ENCODE measurements at places on chromosomes 6 and 20.

DNA sequence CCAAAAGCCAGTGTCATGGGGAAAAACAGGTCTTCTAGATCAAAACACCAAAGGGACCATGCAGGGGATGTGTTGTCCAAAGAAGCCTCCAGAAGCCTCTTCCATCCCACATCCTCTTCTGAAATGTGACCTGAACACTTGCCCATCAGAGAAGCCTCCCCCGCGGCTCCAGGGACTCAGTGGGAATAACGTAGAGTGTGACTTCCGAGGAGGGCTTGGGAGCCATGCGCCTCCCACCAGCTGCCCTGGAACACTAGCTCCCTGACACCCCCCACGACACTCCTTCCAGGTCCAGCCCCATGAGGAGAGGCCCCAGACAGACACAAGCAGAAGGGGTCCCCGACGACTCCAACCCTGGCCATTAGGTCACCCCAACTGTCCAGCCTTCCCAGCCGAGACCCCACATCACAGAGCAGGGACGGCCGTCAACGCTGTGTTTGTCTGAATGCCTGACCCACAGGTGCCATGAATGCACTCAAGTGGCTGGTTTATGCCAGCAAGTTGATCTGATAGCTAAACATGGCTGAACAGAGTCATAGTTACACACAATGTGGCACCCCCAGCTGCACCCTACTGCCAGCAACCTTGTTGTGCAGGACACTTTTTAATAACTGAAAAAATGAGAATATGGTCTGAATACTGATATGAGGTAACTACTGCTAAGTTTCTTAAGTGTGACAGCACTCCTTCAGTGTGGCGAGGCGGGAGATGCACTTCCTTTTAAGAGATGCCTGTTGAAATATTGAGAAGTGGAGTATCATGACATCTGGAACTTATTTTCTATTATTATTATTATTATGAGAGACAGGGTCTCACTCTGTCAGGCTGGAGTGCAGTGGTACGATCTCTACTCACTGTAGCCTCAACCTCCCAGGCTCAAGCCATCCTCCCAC, 58.0 kb downstream of the GINS1 start:
- DNase-seq: no peak

DNA sequence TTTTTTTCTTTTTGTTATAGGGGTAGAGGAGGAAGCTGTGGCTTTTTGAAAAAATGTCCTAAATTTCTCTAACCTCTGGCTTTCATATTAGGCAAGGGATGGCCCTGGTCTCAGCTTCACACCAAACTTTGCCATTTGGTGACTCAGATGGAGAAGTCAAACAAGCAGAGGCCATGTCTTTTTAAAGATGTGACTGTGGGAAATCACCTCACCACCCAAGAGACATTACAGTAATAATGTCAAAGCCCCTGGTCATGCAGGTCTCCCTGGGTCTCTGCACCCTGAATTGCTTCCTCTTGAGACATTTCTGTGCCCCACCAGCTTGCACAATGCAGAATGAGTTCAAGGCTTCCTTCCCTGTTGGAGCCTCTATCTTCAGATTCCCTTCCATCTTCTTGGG, 39.5 kb upstream of the ADGRF5 start:
- DNase-seq: no peak

DNA sequence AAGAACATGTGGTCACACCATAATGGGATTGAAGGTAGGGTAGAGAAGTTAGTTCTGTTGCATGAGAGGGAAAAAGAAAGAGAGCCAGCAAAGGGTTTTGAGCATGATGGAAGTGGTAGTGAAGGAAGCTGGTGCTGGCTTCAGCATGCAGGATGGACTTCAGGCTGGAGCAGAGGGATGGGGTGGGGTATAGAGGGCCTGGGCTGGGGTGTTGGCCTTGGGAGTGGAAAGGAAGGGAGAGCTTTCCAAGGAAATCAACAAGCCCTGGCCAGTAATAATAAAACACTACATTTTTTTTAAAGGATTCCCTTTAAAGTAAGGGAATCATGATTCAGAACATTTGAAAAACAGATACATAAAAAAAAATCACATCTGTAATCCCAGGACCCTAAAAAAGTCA, 61.2 kb downstream of the LAMA4 start:
- no peak for DNase-seq

- no peak for DNase-seq
These were observed 134.3 kb downstream of the KIF6 start for GRCh38 chr6:39590871-39591393.

GRCh38 chr6:13304101-13304500, 24.2 kb downstream of the TBC1D7 start:
- no peak for DNase-seq

- DNase-seq: no peak
These were observed 24.1 kb downstream of the IL17A start for GRCh38 chr6:52210227-52210626.

DNA sequence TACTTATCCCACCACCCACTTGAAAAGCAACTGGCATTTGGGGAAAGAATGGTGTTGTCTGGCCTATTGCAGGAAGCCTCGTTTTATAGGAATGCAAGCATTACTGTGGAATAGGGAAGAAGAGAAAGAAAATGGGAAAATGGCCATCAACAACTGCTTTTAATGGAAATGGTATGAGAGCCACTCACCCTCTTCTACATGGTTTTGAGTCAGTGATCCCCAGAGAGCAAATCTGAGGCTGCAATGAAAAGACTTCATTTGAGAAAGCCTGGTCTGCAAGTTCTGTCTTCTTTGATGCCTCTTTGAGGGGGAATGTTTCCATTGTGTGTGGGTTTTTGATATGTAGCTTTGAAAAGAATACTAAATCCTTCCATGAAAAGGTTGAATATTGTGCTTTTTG, 172.3 kb upstream of the HDDC2 start:
- DNase-seq: no peak

- peak; percentile 61 for DNase-seq
These were observed 71.3 kb upstream of the SLC2A12 start for GRCh38 chr6:134123666-134124208.

GRCh38 chr6:37877373-37878149, 58.0 kb downstream of the ZFAND3 start:
- DNase-seq: no peak

- no peak for DNase-seq
These were observed 3.2 kb upstream of the TREML1 start for GRCh38 chr6:41157323-41157722.

DNA sequence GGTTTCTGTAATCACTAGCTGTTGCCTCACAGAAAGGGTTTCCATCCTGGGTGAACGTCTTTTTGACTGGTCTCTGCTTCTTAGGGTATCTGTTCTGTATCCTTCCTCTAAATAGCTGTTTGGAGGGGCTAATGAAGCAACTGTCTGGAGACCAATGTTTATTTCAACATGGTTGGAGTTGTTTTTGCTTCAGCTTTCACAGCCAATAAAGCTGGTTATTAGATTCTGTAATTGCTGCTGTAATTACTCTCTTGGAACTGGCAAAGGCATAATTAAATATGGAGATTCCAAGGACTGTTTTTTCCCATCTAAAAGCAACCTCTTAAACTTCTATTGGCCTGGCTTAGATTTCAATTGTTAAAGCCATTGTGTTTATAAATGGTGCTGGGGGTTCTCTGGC, 31.9 kb downstream of the CHMP4B start:
- no peak for DNase-seq

- no peak for DNase-seq
These were observed 119.9 kb downstream of the HFE start for GRCh38 chr6:26206868-26207801.

DNA sequence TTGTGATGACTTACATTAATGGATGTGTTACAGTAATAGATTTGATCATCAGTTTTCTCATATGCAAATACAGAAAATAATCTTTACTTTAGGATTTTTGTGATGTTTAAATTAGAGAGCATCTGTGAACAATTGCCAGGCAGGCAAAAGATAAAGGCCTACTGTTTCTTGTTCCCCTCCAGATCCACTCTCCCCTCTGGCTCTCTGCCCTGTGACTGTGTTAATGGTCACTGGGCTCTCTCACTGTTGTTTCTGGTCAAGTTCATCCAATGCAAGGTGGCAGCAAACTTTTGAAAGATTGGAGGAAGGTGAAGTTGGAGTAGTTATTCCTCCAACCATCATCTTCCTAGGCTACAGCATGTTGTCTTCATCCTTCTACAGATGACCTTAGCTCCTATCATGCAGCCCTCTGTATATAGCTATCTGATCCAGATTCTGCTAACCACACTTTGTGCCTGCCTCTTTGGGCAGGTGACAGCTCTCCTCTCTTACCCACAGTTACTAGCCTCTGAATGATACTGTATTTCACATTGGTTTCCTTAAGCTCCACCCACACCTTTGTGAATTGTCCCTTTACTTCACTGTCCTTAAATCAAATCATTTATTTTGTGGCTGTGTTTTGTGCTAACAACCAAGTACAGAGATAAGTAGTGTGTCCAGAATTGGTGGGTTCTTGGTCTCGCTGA, 48.9 kb upstream of the ARG1 start:
- no peak for DNase-seq

DNA sequence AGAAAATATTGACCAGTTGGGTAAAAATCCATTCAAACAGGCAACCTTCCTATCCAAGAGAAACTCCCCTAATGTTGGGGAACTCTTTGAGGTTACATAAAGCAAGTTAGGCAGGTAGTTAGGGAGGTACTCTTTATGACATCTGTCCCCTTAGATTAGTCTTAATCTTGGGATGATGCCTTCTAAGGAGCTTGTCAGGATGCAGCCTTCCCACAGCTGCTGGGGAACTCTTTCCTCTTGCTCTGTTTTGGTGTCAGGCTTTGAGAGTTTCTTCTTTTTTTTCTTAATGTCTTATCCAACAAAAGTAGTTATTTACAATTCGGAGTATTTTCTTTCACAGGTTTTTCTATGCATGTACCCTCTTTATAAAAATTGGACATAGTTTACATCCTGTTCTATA, 194.8 kb downstream of the CDKAL1 start:
- DNase-seq: no peak

DNA sequence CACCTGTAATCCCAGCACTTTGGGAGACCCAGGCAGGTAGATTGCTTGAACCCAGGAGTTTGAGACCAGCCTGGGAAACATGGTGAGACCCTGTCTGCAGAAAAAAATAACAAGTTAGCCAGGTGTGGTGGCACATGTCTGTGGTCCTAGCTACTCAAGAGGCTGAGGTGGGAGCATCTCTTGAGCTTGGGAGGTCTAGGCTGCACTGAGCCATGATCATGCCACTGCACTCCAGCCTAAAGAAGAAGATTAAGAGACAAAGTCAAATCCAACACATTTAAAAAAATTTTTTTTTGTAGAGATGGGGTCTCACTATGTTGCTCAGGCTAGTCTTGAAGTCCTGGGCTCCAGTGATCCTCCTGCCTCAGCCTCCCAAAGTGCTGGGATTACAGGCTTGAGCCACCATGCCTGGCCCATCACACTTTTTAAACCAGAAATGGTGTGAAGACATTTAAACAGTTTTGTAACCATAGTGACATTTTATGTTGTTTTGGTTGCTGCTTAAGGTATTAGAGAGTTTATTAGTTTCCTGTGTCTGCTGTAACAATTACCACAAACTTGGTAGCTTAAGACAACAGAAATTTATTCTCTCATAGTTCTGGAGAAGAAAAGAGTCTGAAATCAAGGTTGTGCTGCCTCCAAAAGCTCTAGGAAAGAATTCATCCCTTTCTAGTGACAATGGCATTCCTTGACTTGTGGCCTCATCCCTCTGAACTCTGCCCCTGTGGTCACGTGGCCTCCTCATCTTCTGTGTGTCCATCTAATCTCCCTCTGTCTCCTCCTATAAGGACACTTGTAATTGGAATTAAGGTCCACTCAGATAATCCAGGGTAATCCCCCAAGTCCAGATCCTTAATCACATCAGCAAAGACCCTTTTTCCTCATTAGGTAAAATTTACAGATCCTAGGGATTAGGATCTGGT, 104.6 kb upstream of the TNFAIP3 start:
- DNase-seq: no peak

DNA sequence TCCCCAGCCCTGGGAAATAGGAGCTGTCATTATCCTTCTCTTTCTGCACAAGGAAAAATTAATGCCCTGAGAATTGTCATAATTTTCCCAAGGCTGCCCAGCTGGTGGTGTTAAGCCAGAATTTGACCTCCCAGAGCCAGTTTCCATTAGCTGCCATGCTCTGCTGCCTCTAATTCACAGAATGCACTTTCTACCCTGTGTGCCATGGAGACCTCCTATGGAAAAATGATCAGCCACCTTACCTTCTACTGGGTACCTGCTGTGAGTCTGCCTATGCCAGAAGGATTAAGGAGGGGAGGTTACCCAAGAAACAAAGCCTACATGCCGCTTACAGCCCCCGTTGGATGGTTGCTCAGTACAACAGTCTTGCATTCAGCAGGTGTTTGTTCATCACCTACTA, 29.1 kb downstream of the POFUT1 start:
- no peak for DNase-seq

- no peak for DNase-seq
These were observed 90.9 kb downstream of the DTD1 start for GRCh38 chr20:18678549-18679419.

DNA sequence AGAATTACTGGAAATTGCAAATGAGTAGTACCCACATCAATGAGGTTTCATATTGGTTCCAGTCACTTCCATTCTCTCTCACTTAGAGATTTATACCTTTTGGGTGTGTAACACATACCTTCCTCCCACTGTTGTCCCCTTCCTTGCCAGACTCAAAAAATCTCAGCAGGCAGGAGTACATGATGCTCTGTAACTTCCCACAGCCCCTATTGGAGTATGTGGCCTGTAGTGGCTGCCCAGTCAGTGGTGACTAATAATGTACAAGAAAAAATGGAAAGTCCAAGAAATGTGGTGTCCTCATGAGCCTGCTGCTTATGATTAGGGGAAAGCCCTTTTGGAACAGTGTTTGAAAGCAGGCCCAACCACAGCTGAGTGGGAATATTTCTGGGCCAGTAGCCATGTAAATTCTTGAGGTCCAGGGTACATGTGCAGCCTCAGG, 312.0 kb downstream of the ZFAND3 start:
- DNase-seq: no peak

GRCh38 chr6:108875161-108875555, 26.9 kb downstream of the ARMC2 start:
- DNase-seq: no peak

All from DMS 273 treated with DMSO at 0.1 percent for 48 hours (cell line).